ENCODE measurements at places on chromosomes 2 and 18.

DNA sequence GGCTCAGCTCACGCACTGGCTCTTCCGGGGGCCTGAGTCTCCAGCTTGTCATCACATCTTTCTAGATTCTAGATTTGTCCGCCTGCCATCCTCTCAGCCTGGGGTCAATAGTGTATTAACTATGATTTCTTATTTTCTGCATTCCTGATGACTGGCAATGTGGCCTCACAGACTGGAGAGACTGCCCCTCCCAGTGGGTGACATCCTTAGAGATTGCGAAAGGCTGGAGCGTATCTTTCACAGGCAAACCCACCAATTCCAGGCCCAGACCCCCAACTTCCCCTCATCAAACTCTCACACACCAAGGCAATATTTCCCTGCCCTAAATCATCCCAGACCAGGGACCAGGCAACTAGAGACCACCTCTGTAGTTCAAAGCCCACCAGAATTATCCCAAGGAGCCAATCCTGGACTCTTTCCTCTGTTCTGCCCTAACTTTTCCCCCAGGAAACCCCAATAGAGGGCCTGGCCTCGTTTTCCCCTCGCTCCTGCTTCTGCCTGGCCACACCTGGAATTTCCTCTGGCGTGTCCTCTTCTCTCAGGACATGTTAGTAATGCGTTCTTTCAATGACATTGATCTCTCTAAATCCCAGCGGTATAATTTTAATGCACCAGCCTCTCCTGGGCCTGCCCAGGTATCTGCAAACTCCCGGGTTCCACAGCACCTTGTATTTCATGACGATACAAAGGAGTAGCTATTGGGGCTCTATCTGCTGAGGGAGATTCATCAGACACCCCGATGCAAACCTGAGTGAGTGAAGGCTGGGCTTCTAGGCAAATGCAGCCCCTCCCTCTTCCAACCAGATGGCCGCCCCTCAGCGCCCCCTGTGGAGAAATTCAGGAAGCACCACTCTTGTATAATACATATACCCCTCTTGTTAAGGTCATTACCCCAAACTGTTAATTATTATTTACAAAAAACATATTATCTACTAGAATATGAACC, 2.4 kb upstream of the KCNF1 start:
- peak; percentile 38 for DNase-seq

DNA sequence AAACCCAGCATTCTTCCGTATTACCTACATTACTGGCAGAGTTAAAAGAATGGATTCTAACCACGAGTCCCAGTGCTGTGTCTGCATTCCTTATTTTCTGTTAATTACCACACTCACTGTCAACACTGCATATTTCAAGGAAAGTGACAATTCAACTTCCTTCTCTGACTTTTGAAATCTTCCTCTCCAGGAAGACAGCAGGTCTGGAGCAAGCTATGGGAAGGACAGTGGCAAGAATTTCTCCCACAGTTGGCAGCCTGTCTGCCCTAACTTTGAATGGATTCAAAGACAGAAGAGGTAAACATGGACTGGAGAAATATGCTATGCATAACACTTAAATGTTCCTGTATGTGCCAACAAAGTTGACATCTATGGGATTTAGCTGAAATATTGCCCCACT, 700.5 kb upstream of the CHAC2 start:
- DNase-seq, result no peak

DNA sequence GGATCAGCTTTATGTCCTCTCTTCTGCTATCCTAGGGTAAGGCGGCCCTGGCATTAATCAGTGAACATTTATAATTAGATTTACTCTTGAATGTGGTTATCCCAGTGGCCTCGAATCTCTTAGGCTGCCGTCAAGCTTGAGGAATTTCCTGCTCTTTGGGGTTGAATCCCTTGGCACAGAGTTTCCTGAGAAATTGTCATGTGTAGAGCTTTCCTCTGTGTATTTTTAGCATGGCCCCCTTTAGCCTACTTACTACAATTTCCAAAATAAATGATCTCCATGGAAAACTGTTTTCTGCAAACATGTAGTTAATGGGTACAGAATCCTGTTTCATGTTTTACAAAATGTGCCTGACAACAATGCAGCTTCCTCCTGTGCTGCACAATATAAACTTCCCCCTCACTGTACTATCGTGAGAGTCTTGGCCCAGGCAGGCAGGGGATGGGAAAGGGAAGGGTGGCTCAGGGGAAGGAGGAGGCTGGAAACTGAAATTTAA, 18.1 kb downstream of the NCAPH start:
- DNase-seq, result no peak

DNA sequence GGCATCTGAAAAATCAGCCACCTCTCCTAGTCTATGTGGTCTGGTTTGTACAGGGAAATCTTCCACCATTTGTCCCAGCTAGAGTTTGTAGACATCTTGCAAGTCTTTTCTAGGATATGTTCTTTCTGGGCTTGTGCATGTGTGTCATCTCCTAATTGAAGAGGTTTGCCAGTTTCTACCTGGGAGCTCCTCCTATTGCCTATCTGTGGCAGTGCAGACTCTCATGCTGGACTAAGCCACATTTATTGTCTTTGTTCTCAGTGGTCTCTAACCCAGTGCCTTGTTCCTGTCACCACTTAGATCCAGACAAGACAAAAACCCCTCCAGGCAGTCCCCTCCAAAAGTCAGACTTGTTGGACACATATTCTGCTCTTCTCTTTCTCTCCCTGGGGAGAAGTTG, 72.0 kb upstream of the MRPS9 start:
- DNase-seq, result no peak

DNA sequence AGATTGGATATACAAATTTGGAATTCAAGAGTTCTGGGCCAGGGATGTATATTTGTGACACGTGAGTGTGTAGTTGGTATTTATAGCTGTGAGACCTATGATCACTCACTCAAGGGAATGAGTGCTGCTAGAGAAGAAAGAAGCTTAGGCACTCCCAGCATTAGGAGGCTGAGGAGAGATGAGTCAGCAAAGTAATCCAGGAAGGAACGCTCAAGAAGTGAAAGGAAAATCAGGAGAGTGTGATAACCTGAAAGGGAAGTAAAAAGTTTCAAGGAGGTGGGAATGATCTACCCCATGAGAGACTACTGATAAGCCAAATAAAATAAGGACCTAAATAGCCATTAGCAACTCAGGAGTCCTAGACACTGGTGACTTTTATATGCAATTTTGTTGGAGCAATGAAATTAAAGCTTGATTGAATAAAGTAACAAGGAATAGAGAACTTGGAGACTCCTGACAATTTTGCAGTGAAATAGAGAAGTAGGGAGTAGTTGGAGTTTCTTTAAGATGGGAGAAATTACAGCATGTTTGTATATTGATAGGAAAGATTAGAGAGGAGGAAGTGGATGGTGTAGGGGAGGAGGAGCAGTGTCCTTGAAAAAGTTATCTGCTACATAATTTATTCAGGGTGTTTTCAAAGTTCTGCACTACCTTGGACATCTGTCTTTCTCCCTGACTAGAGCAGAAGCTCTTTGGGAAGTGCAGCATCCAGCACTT, 89.9 kb downstream of the UBE2E3 start:
- no peak for DNase-seq

- DNase-seq, result no peak
These were observed 60.1 kb upstream of the RBBP8 start for GRCh38 chr18:22872900-22873537.
